DMS153 (cell line): ENCODE measurements at places on chromosomes 2 and 18.

DNA sequence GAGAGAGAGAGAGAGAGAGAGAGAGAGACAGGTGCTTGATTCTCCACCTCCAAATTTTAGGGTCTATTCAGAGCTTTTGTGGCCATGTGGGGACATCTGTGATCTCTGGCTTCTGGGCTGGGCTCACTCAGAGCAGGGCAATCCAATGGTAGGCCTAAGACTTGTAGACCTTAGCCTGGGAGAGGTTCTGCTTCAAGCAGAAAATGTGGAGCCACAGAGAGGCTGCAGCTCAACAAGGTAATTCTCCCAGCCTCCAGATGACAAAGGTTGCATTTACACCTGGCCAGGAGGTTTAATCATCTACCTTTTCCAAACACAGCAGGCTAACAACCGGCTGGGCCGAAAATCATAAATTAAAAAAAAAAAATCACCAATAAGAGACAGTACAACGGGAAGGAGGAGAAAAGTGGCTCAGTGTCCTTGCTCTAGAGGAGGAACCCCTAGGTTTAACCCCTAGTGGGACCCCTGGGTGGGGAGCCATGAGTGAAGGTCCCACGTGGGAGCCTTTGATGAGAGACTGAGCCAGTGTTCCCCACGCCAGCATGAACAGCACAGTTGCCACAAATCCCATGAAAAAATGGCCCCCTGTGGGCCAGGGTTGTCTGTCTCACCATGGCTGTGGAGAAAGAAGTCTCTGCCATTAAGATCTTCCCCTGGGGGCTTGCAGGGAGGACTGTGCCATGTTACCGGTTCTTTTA is 124.0 kb upstream of the GATA6 start:
- no peak for DNase-seq

GRCh38 chr2:99858951-99859596 is 283.3 kb downstream of the AFF3 start:
- no peak for DNase-seq

GRCh38 chr2:231296401-231296974 is 98.1 kb downstream of the ARMC9 start:
- DNase-seq: no peak

GRCh38 chr18:4691836-4692235 is 236.7 kb upstream of the DLGAP1 start:
- no peak for DNase-seq

DNA sequence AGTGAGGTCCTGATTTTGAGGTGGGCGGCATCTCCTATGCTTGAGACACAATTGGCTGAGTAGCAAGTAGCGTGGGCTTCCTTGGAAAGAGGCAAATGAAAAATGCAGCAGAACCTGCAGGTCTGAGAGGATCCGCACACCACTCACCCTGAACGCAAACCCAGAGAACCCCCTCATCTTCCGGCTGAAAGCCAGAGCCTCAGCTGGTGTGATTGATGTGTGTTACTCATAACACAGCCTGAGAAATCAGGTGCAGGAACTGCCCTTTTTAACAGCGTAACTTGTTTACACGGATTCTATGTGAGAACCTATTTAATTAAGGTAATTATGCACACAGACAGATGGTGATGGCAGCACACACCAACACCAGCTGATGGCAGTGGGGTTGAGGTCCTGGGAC is 123.4 kb downstream of the MRO start:
- no peak for DNase-seq

- DNase-seq: no peak
Observed at GRCh38 chr2:173386738-173387065, 32.0 kb downstream of the CDCA7 start.

DNA sequence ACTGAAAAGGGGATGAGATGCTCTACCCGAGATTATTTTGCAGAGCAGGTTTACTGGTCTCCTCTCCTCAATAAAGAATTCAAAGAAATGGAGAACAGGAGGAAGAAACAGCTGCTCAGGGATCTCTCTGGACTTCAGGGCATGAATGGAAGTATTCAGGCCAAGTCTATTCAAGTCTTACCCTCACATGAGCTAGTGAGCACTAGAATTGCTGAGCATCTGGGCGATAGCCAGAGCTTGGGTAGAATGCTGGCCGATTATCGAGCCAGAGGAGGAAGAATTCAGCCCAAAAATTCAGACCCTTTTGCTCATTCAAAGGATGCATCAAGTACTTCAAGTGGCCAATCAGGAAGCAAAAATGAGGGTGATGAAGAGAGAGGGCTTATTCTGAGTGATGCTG is 60.0 kb downstream of the PIKFYVE start:
- DNase-seq: no peak

GRCh38 chr18:5058768-5059695 is 138.0 kb downstream of the AKAIN1 start:
- DNase-seq: no peak

GRCh38 chr2:204842661-204843485 is 297.6 kb downstream of the PARD3B start:
- DNase-seq: no peak

DNA sequence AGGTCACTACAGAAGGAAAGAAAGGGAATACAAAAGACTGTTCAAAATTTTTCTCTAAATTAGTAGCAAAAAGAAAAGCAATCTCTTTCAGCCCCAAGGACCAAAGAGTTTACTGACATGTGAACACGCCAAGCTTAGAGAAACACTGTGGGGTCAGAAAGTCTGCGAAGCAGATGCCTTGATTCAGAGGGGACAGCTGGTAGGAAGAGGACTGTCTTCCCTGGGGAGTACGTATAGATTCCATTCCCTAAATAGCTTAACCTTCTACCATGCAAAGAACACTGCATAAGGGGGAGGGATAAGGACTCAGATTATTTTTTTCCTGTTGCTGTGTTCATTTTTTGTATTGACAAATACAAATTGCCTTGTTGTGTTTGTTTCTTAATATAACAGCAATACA is 96.1 kb downstream of the IRS1 start:
- DNase-seq: no peak

- no peak for DNase-seq
Observed at GRCh38 chr2:162992828-162993227, 154.3 kb upstream of the KCNH7 start.

DNA sequence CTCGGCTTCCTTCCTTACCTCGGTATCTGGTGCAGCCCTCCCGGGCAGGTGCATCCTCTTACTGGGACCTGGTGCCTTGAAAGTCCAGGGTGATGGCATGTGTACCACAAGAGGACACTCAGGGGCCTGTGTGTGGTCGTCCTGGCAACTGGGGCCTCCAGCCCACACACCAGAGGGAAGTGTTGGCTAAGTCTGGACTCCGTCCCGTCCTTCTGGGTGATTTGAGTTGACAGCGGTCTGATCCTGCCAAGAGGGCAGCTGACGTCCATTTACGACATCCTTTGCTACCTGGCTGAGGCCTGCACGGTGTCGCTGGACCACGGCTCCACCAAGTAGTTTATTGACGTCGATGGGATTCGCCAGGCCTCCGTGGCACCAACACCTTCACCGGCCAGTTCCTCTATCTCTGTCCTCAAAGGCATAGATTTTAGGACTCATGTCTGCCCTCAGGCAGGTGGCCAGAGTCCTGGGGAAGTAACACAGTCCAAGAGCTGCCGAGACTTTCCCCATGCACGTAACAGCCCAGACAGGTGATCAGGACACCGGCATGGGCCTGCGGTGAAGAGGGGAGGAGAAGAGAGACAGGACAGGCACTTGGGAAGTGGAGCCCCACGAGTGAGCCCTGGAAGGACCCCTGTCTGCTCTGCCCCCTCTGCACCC is 186.0 kb upstream of the HDAC4 start:
- DNase-seq: no peak

DNA sequence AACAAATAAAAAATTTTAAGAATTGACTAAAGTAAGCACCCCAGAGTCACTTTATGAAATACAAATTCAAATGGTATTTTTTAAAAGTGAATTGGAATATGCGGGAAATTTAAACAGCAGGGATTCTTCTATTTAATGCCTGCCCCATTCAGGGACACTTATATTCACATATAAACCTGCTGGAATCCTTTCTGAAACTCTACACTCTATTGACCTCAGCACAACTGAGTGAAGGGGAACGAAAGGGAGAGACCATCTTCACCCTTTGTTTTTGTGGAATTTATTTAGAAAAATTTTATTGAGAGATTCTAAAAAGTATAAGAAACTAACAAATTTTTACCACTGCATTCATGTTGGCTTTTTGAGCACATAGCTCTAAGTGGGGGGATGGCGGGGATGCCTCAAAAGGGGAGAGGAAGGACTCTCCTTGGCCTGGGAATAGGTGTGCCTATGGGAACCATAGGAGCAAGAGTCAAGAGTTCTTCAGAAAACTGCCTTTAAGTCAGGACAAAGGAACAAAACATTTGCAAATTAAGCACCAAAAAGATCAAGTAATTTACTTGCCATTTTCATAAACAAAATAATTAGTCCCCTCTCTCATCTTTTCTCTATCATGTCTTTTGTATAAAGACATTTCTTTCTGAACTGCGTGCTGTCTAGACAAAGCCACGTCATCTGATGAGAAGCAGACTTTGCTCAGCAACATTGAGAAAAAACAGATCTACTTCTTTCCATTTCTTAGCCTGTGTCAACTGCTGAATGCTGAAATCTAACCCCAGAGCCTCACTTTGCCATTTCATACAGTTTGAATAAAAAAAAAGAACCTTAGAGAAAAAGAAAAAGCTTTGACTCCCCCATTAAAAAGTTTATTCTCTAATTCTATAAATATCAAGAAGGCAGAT is 21.6 kb upstream of the FLACC1 start:
- no peak for DNase-seq

DNA sequence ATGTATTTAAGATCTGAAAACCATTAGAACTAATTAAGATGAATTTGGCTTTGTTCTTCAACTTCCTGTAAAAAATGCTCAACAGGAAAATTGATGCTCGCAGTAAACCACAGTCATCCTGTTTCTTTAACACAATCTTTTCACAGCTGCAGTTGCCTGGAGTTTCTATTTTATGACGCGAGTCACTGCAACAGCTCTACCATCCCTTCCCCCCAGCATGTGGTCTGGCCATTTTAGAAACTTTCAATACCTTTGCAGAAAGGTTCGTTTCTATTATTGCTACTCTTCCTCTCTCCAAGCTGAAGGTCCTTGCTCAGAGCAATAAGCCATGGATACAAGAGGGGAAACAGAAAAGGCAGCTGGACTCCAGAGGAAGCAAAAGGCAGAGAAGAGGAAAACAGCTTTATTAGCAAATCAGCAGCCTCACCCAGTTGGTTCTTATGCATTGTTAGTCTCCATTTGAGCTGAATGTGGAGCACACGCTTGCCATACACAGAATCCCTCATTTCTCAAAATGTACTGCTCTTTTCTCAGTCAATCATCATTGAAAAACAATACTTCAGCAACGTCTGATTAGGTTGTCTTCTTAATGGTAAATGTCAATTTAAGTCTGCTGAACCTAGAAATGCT is 3.9 kb downstream of the WIPF1 start:
- DNase-seq: peak; percentile 52

GRCh38 chr18:55999641-56000040 is 411.6 kb upstream of the TCF4 start:
- no peak for DNase-seq

GRCh38 chr2:207090389-207090788 is 75.4 kb downstream of the KLF7 start:
- DNase-seq: no peak

GRCh38 chr18:26574958-26575864 is 26.9 kb upstream of the KCTD1 start:
- DNase-seq: no peak

DNA sequence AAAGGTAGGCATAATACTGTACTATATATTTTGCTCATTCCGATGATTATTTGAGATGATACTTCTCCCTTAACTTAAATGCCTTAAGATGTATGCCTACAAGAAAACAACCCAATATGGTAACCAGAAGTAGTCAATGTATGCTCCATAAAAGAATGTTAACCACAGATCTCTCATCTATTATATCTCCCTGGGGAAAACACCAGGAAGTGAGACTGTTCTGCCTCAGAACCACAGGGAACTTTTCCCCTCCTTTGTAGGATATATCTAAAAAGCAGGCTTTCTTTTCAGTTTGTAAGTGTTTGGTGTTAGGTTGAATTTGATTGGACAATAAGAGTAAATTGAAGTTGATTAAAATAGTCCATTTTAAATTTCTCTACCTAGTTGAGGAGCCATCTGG is 1160.5 kb upstream of the NXPH2 start:
- DNase-seq: peak; percentile 5

DNA sequence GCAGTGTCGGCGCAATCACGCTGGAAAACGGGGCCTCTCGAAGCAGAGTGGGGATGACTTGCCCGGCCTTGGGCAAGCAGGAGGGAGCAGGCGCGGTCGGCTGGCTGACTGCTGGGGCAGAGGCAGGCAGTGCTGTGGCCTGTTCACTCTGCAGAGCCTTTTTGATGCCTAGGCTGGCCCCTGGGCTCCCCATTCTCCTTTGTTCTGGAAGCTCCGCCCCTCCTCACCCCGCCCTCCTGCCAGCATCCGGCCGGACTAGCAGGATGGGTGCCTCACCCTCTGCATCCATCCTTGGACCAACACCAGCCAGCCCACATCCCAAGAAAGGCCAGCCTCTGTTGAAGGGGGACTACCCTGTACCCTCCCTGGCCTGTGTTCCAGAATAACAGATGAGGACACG is at the start of gene ASPRV1:
TSS of gene ASPRV1 (minus strand) at position 136 of the 400 bp plus-strand sequence. CDS start 195 bp downstream, outside the sequence.
- DNase-seq: no peak

DNA sequence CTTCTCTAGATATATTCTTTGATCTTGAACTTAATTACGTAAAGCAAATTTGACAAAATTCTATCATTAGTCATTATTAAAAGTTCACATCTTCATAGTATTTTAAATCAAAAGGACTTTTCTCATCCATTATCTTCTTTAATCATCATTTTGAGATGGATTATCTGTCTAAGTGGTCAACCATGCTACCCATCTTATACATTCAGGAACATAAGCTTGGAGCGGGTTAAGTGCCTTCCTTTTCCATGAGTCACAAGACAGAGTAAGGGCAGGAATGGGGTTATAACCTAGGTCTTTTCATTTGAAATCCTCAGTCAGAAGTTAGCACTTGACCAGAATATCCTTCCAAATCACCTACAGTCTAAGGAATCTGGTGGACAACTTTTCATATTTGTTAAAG is 297.1 kb downstream of the TCF4 start:
- DNase-seq: no peak

DNA sequence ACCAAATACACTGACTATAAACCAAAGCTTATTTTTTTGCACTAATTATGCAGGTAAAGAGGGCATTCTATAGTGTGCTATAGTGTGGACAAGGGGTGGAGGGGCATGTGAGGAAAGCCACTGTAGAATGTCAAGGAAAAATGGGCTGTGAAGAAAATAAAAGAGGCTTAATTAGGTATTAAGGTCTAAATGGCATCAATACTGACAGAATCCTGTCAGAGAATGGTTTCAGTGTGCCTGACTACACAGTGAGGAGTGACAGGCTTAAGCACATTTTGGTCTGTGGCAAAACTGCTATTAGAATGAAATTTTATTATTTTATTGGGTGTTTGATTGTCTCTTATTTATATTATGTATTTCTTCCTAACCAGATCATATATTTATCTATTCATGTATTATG is 787.6 kb upstream of the CELF4 start:
- no peak for DNase-seq

DNA sequence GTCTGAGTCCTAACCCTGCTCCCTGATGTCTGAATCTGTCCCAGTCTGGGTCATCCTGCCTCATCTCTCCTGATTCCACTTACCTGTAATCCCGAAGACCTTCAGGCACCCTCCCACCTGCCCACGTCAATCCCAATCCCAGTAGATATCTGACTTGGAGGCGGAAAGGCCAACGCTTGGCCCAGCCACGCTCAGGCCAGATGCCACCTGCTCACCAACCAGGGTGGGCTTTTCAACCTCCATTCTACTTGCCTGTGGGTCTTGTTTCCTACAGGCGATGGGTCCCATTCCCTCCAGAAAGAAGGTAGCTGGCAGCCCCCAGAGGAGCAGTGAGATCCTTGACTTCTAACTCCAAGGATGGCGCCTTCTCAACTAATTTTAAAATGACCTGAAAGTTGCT is 59.7 kb downstream of the INPP5D start:
- DNase-seq: no peak

- DNase-seq: no peak
Observed at GRCh38 chr2:160401895-160402294, 91.7 kb downstream of the RBMS1 start.
